PC-3 (cell line): ENCODE measurements at places on chromosomes 6 and 20.

DNA sequence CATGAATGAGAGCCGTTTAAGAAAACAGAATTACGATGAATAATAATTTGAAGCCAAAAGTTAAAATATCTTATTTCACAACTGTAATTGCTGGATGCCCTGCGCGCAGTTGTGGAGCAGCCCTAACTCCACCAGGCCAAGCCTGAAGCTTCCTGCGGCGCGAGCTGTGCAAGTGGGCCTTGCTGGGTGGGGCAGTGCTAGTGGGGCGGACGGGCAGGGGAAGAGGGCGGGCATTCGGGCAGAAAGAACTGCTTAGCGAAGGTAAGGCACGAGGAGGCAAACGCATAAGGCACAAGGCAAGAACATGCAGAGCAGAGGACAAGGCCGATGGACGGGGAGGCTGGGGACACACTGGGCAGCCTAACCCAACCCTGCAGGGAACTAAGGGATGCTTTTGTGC lies 2.3 kb downstream of the HLA-DQB2 start:
- H3K36me3 ChIP-seq = no peaks in the 10 kb centered on the region
- peaks cover 71% of the 10 kb centered on the region for H3K27me3 ChIP-seq
- no peak overlapping the region for H3K4me3 ChIP-seq
- no peak for DNase-seq
- H3K27ac ChIP-seq = no peak overlapping the region
- no peaks in the 10 kb centered on the region for H3K4me1 ChIP-seq

- peaks cover 4% of the 10 kb centered on the region; the same call in 1 of the 2 replicates for H3K4me1 ChIP-seq
- H3K4me3 ChIP-seq = no peak overlapping the region; the same call in 1 of the 2 replicates
- no peaks in the 10 kb centered on the region for H3K36me3 ChIP-seq
- peaks cover 19% of the 10 kb centered on the region for H3K27me3 ChIP-seq
Measured at GRCh38 chr6:1436334-1437306, 47.2 kb downstream of the FOXF2 start.

DNA sequence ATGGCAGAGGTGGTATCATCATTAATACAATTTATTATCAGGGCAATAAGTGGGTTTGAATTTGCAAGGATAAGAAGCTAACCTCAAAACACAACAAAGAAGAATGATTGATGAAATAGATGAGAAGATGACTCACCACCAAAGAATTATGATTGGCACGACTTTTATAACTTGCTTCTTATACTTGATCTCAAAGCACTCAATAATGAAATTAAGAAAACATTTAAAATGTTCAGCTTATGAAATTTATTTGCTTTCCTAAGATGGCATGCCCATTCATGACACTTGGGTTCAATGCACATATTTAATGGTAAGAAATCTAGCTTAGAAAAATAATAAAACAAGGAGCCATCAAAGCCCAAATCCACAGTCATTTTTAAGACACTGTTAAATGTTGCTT lies 477.5 kb downstream of the GJA1 start:
- H3K27me3 ChIP-seq = no peaks in the 10 kb centered on the region
- no peak overlapping the region for H3K4me3 ChIP-seq

DNA sequence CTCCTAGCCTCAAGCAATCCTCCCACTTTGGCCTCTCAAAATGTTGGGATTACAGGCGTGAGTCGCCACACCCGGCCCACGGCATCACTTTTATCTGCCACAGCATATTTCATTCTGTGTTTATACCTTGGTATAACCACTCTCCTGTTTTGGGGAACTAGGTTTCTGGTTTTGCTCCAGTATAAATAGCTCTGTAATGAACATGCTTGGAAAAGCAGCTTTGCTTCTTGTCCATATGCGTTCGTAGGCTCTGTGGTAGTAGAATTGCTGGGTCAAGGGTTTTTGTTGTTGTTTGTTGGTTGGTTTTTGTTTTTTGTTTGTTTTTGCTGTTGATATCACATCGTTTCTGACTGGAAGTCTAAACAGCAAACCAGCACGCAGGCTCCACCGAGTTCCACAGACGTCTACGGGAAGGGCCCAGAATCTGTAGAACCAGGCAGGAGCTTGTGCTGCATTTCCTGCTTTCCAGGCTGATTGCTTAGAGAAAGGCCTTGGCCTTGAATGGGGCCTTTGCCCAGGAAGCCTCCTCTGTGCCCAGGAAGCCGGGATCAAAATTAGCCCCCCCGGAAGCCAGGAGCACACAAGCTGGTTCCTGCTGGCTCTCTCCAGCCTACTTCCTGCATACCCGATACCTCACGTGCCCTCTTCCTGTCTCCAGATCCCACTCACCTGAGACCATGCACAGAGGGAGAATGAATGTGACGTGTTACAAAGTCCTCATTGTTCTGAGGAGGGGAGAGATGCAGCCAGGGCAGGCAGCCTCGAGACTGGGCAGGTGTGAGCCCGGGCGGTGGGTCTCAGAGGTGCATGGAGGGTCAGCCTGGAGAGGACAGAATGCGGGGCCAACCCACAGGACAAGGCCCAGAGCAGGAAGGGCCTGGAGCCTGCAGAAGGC lies 34.7 kb downstream of the AAR2 start:
- no peaks in the 10 kb centered on the region for H3K27me3 ChIP-seq
- no peaks in the 10 kb centered on the region for H3K36me3 ChIP-seq

DNA sequence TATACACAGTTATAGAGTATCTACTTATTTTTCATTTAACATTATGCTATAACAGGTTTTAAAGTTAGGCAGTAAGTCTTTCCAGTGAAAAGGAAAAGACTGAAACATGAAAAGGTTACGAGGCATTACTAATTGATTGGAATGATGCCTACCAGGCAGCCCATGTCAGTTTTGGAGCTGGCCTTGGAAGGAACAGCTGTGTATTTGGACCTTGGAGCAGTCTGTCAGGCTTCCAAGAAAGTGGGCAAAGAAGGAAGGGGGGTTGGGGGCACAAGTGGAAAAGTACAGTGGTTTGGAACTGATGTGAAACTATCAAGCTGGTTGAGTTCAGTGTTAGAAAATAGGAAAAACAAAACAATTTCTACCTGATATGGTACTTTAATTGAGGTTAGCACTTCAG lies 41.7 kb downstream of the SLC16A10 start:
- no peaks in the 10 kb centered on the region for H3K4me1 ChIP-seq
- H3K36me3 ChIP-seq = no peaks in the 10 kb centered on the region
- H3K27me3 ChIP-seq = no peaks in the 10 kb centered on the region
- DNase-seq = no peak
